SHP77 treated with DMSO at 0.1 percent for 48 hours (cell line): ENCODE measurements at places on chromosomes 6 and 20.

DNA sequence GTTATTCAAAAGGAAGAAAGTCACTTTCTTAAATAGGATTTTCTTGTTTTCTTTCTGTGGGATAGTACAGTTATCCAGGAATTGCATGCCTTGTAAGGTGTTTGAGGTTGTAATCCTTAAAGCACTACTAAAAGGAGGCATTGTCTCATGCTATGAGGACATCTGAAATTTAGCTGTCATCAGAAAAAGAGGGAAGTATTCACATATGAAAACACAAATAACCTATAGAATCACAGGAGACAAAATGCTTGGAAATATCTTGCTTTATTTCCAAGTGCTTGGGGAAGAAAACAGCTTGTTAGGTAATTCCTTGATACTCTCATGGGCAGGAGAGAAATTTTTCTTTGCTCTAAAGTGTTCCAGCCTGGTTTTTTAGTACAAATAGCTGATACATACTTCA lies 40.1 kb downstream of the HECA start:
- no peak for DNase-seq

DNA sequence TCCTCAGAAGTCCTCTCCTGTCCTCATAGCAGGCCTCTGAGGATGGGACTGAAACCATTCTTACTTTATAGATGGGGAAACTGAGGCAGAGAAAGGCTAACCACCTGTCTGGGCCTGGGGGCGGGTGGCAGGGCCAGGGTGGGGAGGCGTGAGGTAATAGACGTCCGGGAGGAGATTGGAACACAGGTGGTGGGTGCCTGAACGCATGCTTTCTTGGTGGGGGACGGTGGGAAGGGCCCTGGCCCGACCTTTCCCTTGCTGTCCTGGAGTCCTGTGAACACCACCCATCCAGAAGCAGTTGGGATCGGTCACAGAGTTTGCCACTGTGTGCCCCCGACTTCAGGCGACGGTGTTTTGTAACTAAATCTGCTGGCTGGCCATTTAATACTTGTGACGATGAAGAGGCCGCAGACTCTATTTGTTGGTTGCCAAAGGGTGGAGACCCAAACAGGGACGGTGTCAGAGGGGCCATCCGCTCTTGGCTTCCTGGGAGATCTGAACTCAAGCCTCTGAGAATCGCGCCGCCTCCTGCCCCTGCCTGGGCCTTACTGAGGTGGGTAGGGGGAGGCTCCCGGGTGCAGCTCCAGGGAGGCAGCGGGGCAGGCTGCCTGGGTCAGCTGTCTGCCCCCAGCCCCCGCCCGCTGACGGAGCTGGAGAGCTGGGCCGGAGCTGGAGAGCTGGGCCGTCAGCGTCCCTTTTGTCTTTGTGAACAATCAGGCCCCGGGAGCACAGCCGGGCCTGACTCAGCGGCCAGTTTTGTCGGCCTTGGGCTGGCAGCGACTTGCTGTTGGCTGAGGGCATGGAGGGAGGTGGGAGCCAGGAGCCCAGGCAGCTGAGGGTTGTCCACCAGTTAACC lies 4.1 kb downstream of the RBM38 start:
- DNase-seq, result no peak

GRCh38 chr6:75282706-75283105 lies 1.9 kb downstream of the TMEM30A start:
- DNase-seq, result no peak

DNA sequence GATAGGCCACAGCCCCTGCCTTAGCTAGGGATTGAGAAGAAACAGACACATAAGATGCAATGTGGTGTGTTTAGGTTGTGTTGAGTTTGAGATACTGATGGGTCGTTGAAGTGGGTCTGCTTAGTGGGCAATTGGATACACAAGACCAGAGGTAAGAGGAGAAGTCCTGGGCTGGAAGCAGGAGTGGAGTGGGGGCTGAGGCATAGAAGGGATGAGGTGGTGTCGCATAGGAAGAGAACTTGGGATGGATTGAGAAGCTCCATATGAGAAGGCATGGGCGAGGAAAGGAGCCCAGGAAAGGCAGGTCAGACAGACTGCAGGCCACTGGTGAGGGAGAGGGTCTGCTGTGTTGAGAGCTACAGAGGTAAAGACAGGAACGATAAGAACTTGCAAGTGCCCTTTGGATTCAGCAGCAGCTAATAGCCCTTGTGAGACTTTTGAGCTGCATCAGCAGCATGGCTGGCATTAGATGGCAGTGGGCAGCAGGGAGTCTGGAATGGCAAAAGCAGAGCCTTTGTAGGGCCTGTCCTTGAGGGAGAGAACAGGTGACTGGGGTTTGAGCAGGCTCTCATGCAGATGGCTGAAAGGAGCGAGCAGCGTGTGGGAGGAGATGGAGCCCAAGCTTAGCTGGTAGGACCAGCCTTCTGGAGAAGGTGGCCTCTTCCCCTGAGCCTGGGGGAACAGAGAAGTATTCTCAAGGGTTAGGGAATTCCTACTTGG lies 33.2 kb downstream of the PLCG1 start:
- no peak for DNase-seq

DNA sequence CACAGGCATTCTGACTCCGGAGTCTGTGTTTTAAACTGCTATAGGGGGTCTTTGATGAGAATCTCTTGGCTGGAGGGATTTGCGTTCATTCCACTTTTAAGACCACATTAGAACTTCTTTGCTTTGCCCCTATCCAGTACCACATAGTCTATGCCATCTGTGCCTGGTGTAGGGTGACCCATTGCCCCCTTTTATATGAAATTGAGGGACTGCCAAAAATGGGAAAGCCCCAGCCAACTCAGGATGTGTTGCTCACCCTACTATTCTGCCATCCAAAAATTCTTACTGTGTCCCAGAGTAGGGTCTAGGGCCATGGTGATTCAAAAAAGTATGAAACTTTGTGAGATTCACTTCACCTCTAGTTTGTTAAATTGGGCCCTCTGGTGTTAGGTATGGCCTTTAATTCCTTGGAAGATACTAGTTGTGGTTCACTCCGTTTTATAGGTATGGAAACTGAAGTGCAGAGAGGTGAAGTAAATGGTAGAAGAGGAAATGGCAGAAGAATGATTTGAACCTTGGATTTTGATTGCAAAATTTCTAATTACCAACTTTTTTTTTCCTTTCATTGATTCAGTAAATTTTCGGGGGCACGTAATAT lies 1.4 kb downstream of the PFDN4 start:
- DNase-seq, result no peak

- no peak for DNase-seq
Observed at GRCh38 chr20:59765599-59766177, 161.3 kb downstream of the PHACTR3 start.

- no peak for DNase-seq
Observed at GRCh38 chr6:101605874-101606273, 212.4 kb downstream of the GRIK2 start.

DNA sequence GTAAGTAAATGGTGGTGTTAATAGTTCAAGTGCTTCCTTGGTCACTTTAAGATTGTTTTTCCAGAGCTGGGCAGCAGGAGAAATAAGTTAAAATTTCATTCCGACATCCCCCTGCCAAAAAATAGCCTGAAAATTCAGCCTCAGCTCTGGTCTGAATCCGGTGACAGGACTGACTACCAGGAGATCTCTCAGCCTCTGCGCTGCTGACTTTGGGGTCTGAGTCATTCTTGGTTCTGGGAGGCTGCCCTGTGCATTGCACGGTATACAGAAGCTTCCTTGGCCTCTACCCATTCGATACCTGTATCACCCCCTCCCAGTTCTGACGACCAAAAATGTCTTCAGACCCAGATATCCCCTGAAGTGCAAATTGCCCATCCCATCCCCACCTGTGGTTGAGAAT lies 36.3 kb upstream of the TFAP2C start:
- DNase-seq, result no peak

GRCh38 chr6:131372535-131372934 lies 200.5 kb upstream of the ARG1 start:
- DNase-seq, result no peak

- no peak for DNase-seq
Observed at GRCh38 chr6:159555082-159555875, 137.8 kb downstream of the SOD2 start.

GRCh38 chr20:1833216-1833615 lies 62.0 kb upstream of the SIRPA start:
- no peak for DNase-seq

DNA sequence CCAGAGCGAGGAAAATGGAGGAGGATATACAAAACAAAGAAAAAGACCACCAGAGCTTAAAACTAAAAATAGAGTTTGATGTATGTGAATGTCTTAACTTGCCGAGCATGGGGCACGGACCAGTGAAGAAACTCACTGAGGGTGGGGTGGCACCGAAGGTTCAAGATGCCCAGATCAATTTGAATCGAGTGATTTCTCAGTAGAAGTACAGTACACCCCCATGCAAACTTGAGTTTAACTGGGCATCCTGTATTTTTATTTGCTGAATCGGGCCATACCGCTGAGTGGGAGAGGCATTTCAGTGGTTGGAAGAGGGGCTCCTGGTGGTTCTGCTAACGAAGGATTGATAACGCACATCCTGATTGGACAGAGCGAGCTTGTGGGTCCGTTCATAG lies 81.7 kb downstream of the ANKRD60 start:
- DNase-seq, result no peak

GRCh38 chr20:32829311-32830005 lies 9.7 kb downstream of the MAPRE1 start:
- DNase-seq, result no peak

- no peak for DNase-seq
Observed at GRCh38 chr6:36686668-36687513, 8.4 kb downstream of the CDKN1A start.

- DNase-seq, result no peak
Observed at GRCh38 chr20:52838510-52839241, 133.5 kb upstream of the TSHZ2 start.

DNA sequence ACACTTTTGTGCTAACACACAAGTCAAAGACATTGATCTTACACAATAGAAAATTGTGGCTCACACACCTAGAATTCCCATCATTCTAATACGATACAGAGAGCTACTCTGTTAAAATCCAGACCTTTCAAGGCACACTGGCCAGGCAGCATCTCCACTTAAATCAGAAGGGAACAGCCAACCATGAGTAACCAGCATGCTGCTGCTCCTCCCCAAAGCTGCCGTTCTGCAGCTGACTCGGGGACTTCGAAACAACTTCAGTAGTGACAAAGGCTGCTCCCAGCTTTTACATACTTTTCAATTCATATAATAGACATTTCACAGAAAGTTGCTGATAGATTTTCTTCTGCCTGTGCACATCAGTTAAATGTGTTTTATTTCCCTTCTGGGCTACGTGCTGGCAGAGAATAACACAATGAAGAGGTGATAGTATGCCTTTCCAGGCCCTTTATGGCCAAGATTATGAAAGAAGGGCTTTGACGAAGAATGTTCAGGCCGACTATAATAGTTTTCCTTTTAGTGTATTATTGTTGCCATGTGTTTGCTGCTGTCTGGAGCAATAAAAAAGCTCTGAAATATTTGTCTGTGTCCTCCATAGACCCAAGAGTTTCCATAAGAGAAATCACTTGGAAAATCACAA lies 159.0 kb downstream of the GMDS start:
- DNase-seq, result no peak

DNA sequence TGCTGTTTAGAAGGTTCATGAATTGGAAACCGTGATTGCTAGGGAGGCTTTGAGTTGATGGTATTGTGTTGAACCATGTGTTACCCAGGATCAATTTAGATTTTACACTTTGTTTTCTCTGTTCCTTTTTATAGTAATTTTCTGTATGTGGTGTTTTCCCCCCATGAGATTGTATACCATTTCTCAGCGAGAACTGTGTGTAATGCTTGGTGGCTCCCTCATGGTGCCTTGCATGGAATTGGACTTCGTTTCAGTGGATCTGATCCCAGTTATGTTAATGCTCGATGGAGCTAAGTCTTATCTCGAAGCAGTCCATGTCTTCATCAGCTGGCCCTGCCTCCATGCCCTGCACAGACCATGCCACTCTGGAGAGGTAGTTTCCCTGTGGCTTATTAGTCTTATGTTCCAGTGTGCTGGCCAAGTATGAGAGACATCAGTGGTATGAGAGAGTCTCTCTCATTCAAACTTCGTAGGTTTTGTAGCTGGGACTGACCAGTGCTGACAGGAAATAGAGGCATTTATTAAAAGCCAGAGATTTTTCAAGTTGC lies 18.7 kb downstream of the PTPN1 start:
- DNase-seq, result no peak

- no peak for DNase-seq
Observed at GRCh38 chr6:142903812-142904211, 41.2 kb downstream of the HIVEP2 start.

- no peak for DNase-seq
Observed at GRCh38 chr6:107102414-107102805, 12.9 kb downstream of the BEND3 start.

DNA sequence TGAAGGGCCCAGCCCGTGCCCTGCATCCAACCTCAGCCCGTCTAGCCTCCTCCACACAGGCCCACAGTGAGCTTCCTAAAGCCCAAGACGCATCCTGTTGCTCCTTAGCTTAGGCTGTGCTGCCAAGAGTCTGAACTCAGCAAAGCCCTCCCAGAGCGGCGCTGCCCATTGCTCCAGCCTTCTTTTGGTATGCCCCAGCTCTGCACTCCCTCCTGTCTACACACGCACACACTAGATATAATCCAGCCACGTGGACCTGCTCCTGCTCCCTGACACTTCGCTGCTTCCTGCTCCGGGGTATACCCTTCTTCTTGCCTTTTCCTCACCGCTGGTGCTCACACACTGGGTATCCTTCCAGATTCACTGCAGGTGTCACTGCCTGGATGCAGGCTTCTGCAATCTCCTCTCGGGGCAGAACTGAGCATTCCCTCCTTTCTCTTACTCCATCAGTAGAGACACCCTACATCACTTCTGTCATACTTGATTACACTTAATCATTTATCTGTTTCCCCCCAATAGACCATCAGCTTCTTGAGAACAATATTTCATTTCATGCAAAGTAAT lies 23.8 kb downstream of the GABRR2 start:
- DNase-seq, result no peak

- no peak for DNase-seq
Observed at GRCh38 chr6:43858161-43859153, 88.4 kb downstream of the VEGFA start.

GRCh38 chr6:45635284-45635867 lies 257.6 kb upstream of the SUPT3H start:
- DNase-seq, result no peak

- DNase-seq, result no peak
Observed at GRCh38 chr6:143253586-143253985, 192.9 kb downstream of the AIG1 start.

DNA sequence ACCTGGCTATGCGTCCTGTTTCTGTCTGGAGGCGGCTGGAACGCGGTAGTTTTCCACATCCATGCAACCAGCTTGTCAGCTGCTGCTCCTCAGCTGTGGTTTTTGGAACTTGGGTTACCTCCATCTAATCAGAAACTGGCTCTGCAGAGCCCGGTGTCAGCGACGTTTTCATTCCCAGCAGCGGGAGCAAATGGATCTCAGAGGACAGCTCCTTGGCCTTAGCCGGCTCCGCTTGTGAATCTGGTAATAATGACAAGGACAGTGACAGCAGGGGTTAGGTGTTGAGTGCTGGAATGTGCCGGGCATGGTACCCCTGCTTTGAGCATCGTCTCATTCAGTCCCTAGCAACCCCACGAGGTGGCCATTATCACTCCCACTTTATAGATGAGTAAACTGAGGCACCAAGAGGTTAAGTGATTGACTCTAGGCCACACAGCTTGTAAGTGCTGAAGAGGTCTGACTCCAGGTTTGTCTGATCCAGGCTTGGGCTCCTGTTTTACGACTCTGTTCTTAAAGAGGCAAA lies 1.3 kb downstream of the SLCO4A1 start:
- no peak for DNase-seq

- DNase-seq, result no peak
Observed at GRCh38 chr6:90289902-90290301, 6.7 kb downstream of the BACH2 start.

GRCh38 chr6:31701666-31702404 lies 1.3 kb downstream of the ABHD16A start:
- peak; percentile 58 for DNase-seq

GRCh38 chr6:31122791-31123706 lies 2.8 kb upstream of the CDSN start:
- no peak for DNase-seq
